ENCODE measurements at places on chromosomes 16 and 17. TPM values are rescaled to one million over a fixed set of nuclear protein-coding genes. Genes with fewer than 3 reads are reported as not detected.

The CRYM gene
- total RNA-seq: 0.53 TPM

The CTRB1 gene
- total RNA-seq: 2.7 TPM

The KRTAP4-5 gene
- not detected for total RNA-seq

DNA sequence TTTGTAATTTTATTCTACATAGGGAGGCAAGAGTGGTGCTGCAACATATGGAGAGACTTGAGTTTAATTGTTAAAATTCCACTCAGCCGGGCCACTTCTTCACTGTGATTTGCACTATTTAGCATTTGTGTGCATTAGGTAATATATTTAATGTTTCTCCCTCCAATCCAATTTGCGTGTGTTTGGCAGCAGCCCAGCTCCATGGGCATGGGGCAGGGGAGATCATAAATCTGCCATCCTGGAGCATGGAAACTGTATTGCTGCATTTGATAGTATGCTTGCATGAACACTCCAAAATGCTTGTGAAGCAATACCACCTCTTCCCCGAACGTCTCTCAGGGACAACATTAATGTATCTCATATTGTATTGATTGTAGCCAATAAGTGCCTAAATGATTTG lies 339.1 kb upstream of the RBFOX1 start:
- DNase-seq: no peak

DNA sequence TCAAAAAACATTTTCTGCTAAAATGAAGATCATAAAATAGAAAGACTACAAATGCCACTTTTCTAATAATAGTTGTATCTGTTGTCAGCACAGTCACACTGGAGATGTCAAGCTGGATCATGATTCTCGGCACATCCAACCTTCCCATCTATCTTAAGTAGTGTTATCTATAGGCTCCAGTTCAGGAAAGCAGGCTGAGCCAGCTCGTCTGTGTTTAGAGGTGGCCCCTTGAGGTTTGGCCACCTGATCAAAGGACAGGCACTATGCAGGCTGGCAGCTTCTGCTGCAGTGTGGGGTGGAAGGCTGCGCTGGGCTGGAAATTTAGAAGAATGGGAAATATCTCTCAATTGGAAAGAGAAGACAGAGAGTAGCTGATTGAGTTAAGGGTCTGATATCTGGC lies 32.4 kb downstream of the SMYD4 start:
- DNase-seq: no peak

DNA sequence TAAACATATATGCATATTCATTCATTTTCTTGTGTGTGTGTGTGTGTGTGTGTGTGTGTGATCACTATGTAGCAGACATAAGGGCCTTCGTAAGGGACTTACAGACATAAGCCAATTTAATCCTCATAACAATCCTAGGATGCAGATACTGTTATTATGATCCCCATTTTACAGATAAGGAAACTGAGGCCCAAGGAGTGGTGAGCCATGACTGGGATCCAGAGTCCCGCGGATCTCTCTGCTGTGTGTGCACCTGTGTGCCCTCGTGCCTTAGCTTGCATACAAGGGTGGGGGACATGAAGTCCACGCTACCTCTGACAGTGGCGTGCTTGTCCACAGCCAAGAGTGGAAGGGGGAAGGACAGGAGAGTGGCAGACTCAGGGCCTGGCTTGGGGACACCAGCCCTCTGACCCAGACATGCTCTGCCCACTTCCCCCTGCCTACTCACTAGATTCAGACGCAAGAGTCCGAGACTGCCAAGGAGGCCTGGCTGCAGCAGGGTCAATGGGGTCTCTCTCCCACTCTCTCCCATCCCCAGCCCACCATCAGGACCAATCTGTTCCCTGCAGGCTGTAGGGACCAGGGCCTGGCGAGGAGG lies 9.8 kb upstream of the SMTNL2 start:
- DNase-seq: no peak

DNA sequence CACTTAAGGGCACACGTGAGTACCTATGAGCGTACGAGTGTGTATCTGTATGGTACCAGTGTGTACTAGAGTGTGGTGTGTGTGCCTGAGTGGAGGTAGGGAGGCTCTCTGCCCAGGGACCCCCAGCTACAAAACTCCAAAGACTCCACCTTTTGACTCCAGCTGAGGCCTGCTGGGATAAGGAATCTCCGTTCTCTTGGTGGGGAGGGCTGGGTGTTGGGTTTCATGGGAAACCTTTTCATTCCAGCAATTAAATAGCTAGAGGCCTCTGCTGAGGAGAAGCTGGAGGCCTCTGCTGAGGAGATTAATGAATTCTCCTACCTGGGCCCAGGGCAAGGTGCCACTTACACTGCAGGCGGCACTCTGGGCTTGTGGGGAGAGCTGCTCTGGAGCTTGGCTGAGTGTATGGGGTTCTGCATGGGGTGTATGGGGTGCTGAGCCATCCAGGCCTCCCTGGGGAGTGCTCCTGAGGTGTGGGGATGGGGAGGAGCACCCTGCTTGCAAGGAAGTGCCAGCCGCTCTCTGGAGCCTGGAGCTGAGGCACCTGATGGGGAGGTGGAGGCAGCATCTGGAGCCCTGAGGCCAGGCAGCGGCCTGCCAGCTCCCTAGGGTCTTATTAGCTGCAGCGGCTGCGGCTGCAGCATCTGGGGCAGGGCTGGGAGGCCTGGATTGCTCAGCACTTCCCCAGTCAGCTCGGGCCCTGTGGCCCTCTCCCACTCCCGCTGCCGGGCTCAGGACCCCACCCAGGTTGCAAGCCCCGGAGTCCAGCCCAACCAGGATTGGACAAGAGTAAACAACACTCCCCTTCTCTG lies 4.6 kb downstream of the ANKRD13B start:
- DNase-seq: no peak

- DNase-seq: no peak
Measured at GRCh38 chr16:17177242-17177958, 293.4 kb downstream of the XYLT1 start.

Data from sciatic nerve (tissue), 2 donors.